ENCODE measurements at places on chromosomes 7 and 10. TPM values are rescaled to one million over a fixed set of nuclear protein-coding genes. Genes with fewer than 3 reads are reported as not detected.

GRCh38 chr10:26326851-26327250, 110.3 kb downstream of the GAD2 start:
- no peak overlapping the region for H3K27ac ChIP-seq
- peaks cover 4% of the 10 kb centered on the region for H3K4me1 ChIP-seq
- no peaks in the 10 kb centered on the region for H3K27me3 ChIP-seq

- H3K27ac ChIP-seq = peak overlapping the region; percentile 10
- no peaks in the 10 kb centered on the region for H3K27me3 ChIP-seq
- H3K4me3 ChIP-seq = no peak overlapping the region
- peaks cover 30% of the 10 kb centered on the region for H3K4me1 ChIP-seq
- no peaks in the 10 kb centered on the region for H3K36me3 ChIP-seq
Measured at GRCh38 chr10:21396889-21397288, 128.6 kb downstream of the SKIDA1 start.

- no peaks in the 10 kb centered on the region for H3K36me3 ChIP-seq
- H3K4me1 ChIP-seq = no peaks in the 10 kb centered on the region
- H3K27ac ChIP-seq = no peak overlapping the region
- H3K4me3 ChIP-seq = no peak overlapping the region
- no peaks in the 10 kb centered on the region for H3K27me3 ChIP-seq
- no peak for DNase-seq
Measured at GRCh38 chr7:18363751-18364380, 131.7 kb upstream of the HDAC9 start.

The SPACDR gene
- total RNA-seq = 0.84 TPM

The TUBAL3 gene
- total RNA-seq = 0.39 TPM

GRCh38 chr7:77199013-77199966, at the start of gene FGL2:
Gene FGL2, minus strand, starts transcription at chr7:77199819. Its CDS starts 26 bp downstream, at chr7:77199793.
- no peaks in the 10 kb centered on the region for H3K27me3 ChIP-seq
- no peaks in the 10 kb centered on the region for H3K36me3 ChIP-seq
- no peaks in the 10 kb centered on the region for H3K4me1 ChIP-seq
- H3K27ac ChIP-seq = no peak within 1 kb of the TSS
- H3K4me3 ChIP-seq = no peak within 1 kb of the TSS

Data from Caco-2 (cell line).